Activated CD4-positive, alpha-beta T cell treated with anti-CD3 and anti-CD28 coated beads, Interleukin-10, Interleukin-2, amounts not matched to agents 100 ng/mL and 50 ng/mL, durations not matched to agents 16 hours and 8 hours (primary cell): ENCODE measurements at places on chromosomes 16 and 17.
A peak's percentile ranks its signal among the peaks of the same experiment; 100 is the strongest.

GRCh38 chr16:56517206-56517605, 2.6 kb downstream of the BBS2 start:
- no peak for DNase-seq

GRCh38 chr16:70750893-70751467, 50.0 kb downstream of the VAC14 start:
- DNase-seq, result no peak

DNA sequence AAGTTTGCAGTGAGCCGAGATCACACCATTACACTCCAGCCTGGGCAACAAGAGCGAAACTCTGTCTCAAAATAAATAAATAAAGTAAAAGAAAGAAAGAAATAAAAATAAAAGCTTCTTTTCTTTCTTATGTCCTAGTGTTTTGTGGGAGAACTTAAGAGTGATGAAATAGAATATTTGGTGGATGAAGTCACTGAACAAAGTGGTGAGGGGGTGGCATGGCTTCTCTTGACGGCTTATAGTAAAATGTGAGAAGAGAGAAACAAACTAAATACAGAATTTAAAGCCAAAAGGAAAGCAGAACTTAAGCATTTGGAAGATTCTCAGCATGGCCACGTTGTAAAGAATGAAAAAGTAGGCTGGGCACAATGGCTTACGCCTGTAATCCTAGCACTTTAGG, 15.3 kb downstream of the SGF29 start:
- DNase-seq, result no peak

DNA sequence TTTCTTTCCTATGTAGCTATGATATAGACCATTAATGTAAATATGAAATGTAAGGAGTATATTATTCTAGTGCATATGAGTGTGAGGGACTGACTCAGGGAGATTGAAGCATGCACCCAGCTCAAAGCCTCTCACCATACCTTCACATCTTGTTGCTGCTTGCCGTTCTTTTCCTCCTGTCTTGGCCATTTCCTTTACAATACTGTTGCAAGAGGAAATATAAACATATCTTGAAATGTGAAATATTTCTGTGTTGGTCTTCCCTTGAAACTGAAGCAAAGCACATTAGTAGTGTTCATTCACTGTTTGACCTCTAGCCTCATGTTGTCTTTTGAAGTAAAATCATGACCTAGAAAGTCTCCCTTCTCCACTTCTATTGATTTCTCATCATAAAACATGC, 46.6 kb downstream of the PHKB start:
- no peak for DNase-seq

- DNase-seq, result peak; percentile 53
Measured at GRCh38 chr16:11640987-11641817, 27.1 kb upstream of the SNN start.

- DNase-seq, result peak; percentile 87
Measured at GRCh38 chr17:59846394-59847165, 46.2 kb downstream of the TUBD1 start.

DNA sequence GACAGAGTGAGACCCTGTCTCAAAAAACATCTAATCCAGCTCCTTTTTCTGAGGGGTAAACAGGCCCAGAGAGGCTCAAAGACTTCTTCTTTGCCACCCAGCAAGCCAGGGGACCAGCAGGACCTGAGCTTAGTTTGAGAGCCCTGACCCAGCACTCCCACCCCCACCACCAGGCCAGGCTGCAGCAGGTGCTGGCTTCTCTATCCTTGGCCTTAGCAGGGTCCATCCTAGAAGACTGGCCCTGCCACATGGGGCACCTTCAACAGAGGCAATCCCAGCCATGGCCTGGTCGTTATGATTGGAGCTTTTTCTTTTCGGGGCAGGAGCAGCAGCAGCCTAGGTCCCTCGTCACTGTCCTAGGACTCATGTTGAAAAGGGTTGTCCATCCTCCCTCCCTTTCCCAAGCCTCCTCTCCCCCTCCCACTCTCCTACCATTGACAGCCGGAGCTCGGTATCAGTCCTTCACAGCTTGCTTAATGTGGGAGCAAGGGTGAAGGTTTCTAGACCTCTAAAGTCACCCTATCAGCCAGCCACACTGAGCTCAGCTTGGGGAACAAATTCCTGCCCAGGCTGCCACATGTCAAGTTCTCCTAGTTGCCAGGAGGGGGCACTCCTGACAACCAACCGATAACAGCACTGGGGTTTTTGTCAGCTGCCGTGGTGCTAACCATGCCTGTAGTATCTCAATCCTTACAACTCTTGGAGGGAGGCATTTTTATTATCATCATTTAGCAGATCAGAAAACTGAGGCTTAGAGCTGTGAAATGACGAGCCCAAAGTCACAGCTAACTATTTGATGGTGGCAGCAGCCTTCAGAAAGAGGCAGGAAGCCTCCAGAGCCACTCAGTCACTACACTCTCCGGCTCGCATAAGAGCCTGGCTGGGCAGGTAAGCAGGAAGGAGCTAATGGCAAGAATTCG, 11.2 kb downstream of the MRPL27 start:
- peak; percentile 75 for DNase-seq

DNA sequence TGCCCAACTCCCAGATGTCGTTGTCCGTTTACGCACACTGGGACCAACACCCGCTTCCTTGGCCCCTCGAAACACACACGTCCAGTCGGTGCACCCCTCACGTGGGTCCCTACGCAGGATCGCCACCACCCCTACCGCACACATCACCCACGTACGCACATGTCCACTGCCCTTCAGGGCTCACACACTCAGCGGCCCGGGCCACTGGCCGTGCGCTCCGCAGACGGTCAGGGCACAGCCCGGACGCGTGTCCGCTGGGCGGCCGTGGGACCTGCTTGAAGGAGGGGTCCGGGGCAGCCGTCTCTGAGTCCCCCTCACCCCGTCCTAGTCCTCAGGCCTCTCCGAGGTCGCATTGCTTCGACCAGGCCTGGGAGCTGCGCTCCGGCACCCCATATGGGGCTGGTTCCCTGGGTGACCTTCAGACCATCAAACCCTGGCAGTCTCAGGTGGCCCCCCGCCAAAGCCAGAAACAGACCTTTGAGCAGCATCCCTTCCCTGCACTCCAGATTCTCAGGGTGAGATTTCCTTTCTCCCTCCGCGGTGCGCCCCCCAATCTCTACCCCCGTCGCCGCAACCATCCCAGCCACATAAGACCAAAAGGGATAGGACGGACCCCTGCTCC, 914 bp upstream of the GPRC5B start:
- DNase-seq, result no peak

DNA sequence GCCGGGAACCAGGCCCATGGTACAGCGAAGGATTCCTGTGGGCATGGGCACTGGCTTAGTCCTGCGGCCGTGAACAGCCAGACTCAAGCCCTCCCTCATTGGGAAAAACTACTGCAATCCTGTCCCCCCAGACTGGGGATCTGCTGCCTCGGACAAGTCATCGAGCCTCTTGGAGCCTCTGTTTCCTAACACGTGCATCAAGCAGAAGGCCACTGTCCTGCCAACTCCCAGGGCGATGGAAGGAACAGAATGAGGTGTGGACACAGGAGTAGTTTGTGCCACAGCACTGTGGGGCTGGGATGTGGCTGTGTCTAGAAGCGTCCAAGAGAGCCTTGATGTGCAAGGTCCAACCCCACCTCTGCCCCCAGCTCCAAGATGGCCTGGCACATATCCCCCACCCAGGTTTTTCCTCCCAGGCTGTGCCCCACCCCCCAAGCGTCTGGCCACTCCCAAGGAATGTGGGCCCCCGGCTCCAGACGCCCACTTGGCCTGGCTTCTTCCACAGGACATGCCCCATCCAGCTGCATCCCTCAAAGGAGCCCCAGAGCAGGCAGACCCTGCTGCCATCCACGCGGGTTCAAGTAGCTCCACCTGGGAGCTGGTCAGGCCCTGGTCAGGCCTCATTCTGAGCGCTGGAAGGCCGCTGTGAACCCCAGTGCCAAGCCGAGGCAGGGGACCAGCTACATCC, 3.4 kb downstream of the CAMKK1 start:
- DNase-seq, result no peak

DNA sequence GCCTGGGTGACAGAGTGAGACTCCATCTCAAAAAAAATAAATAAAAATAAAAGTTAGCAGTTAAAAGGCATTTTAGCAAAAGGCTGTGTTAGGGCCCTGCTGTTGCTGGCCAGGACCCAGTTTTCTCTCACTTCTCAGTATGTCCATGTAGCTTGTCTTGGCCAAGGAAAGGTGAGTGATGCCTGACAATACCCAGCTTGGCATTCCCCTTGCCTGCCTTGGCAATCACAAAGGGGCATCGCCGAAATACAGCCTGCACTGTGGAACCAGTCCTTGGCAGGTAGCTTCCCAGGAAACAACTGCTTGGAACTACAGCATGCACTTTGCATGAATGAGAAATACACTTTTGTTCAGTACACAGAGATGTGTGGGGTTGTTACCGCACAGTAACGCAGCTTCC, 61.7 kb downstream of the DNAH17 start:
- DNase-seq, result no peak

DNA sequence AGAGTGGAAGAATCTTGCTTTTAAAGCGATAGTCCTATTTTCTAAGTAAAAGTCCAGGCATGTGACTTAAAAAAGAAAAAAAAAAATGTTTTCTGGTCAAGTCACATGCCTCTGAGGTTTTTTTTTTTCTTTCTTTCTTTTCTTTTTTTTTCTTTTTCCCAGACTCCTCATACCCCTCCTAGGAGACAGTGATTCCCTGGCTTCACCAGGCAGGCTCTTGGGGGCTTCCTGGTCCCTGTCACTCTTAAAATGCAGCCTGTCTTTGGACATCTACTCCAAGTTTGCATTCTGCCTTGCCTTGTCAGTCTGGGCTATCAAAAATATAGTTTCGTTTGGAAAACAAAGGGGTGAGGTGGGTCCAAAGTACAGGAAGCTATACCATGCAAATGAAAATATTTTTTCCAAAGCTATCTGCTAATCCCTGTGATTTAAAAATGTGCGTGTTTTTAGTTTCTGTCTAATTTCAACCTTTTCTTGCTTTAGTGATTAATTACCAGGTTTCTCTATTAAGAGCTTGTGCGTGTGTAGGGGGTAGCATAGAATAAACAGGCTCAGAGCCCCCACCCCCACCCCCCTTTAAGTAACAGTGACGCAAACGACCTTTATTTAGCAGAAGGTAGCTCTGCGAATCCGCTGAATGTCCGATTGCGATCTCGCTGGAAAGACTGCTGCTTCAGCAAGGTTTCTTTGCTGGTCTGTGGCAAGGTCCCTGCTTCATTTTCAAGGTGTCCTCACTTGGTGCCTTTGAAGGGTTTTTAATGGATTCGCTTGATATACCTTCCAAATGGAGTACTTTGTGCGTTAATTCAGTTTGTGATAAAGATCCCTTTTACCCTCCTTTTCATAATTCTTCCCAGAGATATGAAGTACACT, 510.2 kb downstream of the WWOX start:
- no peak for DNase-seq

- no peak for DNase-seq
Measured at GRCh38 chr16:19102187-19102872, 11.4 kb upstream of the ITPRIPL2 start.

DNA sequence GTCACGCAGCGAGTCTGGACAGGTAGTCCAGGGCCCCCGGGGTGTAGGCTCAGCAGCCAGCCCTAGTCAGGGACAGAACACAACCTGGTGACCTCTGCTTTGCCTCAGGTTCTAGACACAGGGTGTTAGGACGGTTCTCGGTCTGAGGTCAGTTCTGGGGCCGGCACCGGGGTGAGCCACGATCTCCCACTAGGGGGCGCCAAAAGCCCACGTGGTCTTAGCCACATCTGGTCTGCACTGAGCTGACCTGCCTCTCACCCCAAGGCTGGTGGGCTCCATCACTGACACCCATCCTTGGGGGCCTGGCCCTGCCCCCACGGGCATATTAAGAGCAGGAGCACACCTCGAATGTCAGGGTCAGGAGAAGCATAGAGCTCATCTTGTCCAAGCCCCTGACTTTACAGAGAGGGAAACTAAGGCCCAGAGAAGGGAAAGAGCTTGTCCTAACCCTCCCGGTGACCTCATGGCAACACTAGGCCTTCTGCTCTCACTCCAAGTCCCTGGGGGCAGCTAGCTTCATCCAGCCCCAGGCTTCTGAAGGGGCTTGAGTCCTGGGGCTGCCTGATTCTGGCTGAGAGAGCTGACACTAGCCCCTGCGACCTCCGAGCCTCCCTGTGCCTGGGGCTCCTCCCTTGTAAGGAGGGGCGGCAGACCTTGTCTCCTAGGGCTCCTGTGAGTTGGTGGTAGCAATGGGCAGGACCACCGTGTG, 9.0 kb downstream of the SLC5A10 start:
- DNase-seq, result peak; percentile 84

DNA sequence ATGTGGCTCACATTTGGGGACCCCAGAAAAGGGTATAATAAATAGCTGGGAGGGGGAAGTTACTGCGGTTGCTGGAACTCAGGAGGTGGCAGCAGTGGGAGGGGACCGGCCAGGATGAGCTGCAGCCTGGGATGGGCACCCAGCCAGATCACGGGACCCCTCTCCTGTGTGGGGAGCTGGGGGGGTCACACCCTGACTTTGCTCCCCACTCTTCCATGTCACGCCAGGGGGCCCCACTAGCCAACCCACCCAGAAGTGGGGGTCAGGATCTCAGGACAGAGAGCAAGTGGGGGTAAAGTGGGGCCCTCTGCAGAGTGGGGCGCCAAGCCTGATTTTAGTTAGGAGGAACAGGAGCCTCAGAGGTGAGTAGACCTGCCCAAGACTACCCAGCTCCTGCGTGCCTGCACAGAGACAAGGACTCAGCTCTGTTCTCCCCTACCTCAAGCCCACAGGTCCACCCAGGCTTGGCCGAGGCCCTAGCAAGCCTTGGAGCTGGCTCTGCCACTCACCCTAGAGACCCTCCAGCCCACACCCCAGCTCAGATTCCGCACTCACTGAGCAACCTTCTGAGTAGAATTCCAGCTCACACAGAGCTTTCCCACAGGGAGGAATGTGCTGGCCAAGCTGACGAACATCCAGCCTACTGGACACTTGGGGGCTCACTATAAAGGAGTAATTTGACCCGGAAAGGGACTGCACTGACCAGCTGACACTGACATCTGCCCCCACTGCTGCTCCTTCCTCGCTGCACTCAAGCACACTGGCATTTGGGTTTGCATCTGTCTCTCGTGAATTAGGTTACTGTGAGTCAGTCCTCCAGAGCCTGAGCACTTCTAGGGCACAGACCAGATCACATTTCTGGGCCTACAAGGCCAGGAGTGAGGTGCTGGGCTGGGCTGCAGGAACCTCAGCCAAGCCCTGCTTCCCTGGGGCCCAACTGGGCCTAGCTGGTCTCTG, 310.1 kb downstream of the C16orf95 start:
- no peak for DNase-seq

- no peak for DNase-seq
Measured at GRCh38 chr17:79561486-79562133, 49.2 kb downstream of the RBFOX3 start.

GRCh38 chr16:82024316-82024715, 10.7 kb upstream of the HSD17B2 start:
- DNase-seq, result no peak

GRCh38 chr17:44043272-44043696, 23.2 kb downstream of the LSM12 start:
- no peak for DNase-seq

- no peak for DNase-seq
Measured at GRCh38 chr17:57993471-57994365, 5.7 kb upstream of the VEZF1 start.

GRCh38 chr17:18987230-18987610, 17.3 kb downstream of the FAM83G start:
- no peak for DNase-seq
